SJSA1 (cell line): ENCODE measurements at places on chromosomes 1 and 21.

- H3K27me3 ChIP-seq = no peaks in the 10 kb centered on the region
- H3K4me1 ChIP-seq = no peaks in the 10 kb centered on the region
- no peak overlapping the region for H3K27ac ChIP-seq
Observed at GRCh38 chr1:168371477-168371876, 90.8 kb downstream of the TBX19 start.

- H3K27ac ChIP-seq = no peak overlapping the region
- H3K27me3 ChIP-seq = no peaks in the 10 kb centered on the region
- no peak for DNase-seq
- no peaks in the 10 kb centered on the region for H3K4me1 ChIP-seq
- H3K4me3 ChIP-seq = no peak overlapping the region
Observed at GRCh38 chr21:37119421-37120218, 46.6 kb downstream of the TTC3 start.

DNA sequence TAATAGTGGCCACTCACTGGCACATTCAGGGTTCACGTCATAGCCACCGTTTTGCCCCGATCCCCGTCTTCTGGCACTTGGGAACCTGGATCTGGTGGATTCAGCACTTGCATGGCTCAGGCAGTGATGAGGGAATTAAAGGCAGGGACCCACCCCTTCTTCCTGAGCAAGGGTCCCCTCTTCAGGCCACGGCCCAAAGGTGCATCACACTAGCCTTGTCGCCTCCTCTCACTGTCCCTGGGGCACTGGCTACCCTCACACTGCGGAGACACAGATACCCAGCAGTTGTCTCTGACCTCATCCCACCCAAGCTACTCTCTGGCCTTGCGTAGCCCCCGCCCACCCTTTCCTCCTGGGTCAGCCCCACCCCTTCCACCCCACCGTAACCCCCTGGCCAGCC, 19.9 kb upstream of the LDLRAP1 start:
- H3K27ac ChIP-seq = no peak overlapping the region
- H3K27me3 ChIP-seq = no peaks in the 10 kb centered on the region
- no peak overlapping the region for H3K4me3 ChIP-seq
- no peak for DNase-seq

GRCh38 chr1:176517484-176517883, 54.5 kb downstream of the PAPPA2 start:
- H3K4me3 ChIP-seq = no peak overlapping the region
- no peak for DNase-seq
- H3K27me3 ChIP-seq = no peaks in the 10 kb centered on the region
- no peak overlapping the region for H3K27ac ChIP-seq
- peaks cover 5% of the 10 kb centered on the region for H3K4me1 ChIP-seq

DNA sequence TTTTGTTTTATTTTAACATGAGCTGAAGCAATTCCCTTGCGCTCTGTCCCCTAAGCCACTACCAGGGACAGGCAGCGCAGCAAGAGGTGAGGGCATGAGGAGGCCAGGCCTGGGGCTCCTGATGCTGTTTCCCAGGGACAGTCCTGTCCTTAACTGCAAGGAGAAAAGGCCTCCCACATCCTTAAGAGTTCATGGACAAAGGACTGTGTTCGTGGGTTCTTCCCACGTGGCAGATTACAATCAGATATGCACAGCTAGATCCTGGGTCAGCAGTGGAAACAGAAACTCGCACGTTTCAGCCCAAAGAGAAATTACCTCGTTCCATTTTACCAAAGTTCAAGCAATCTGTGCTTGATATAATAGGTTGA, 85.8 kb downstream of the MIS18A start:
- no peak overlapping the region for H3K27ac ChIP-seq
- DNase-seq = no peak
- H3K36me3 ChIP-seq = no peaks in the 10 kb centered on the region
- H3K4me3 ChIP-seq = no peak overlapping the region
- no peaks in the 10 kb centered on the region for H3K4me1 ChIP-seq

DNA sequence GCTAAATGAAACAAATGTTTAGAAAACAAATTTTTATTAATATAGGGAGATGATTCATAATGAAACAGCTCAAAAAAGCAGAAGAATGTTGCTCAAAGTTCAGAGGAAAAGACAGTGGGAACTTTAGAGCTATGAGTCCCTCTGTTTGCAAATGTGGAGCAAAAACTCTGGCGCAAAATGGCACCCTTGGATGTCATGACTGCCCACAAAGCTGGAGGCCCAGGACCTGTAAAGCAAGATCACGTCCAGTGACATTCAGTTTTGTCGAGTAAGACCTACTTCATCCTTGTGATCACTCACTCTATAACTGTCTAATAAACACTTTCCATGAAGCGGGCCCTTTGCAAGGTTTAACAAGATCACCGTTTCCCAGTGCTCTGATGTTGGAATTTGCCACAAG, 9.1 kb upstream of the EXO1 start:
- no peaks in the 10 kb centered on the region for H3K36me3 ChIP-seq
- no peak overlapping the region for H3K4me3 ChIP-seq
- no peak for DNase-seq
- no peaks in the 10 kb centered on the region for H3K27me3 ChIP-seq
- H3K27ac ChIP-seq = no peak overlapping the region

- peaks cover 41% of the 10 kb centered on the region for H3K4me1 ChIP-seq
- peak overlapping the region; percentile 91; the same call in 1 of the 2 replicates for H3K27ac ChIP-seq
- DNase-seq = no peak
- H3K4me3 ChIP-seq = no peak overlapping the region
- H3K27me3 ChIP-seq = no peaks in the 10 kb centered on the region
Observed at GRCh38 chr1:28159243-28159642, 17.2 kb downstream of the PTAFR start.

DNA sequence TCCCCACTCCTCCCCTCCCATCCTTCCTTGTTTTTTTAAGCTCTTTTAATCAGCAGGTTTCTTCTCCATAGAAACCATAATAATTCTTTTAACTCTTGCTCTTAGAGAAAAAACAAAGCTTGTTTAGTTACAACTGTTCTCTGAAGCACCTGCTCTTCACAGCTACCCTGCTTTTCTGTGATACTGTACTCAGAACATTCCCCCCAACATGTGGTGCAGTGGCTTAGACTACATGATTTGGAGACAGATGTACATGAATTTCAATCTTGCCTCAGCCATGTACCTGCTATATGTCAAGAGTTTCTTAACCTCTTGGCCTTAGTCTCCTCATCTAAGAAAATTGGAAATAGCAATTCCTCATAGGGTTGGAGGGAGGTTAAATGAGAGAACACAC, 33.5 kb downstream of the LAMC2 start:
- H3K27me3 ChIP-seq = no peaks in the 10 kb centered on the region
- H3K27ac ChIP-seq = no peak overlapping the region
- H3K4me3 ChIP-seq = no peak overlapping the region
- DNase-seq = no peak
- H3K4me1 ChIP-seq = no peaks in the 10 kb centered on the region

- no peaks in the 10 kb centered on the region for H3K4me1 ChIP-seq
- no peak overlapping the region for H3K4me3 ChIP-seq
- H3K36me3 ChIP-seq = peaks cover 30% of the 10 kb centered on the region
- H3K27ac ChIP-seq = no peak overlapping the region
Observed at GRCh38 chr1:53031732-53032131, 30.3 kb upstream of the PODN start.

- DNase-seq = no peak
- peaks cover 25% of the 10 kb centered on the region for H3K4me1 ChIP-seq
- peaks cover 16% of the 10 kb centered on the region for H3K36me3 ChIP-seq
- H3K27me3 ChIP-seq = no peaks in the 10 kb centered on the region
Observed at GRCh38 chr1:24957016-24957807, 27.1 kb upstream of the RUNX3 start.

DNA sequence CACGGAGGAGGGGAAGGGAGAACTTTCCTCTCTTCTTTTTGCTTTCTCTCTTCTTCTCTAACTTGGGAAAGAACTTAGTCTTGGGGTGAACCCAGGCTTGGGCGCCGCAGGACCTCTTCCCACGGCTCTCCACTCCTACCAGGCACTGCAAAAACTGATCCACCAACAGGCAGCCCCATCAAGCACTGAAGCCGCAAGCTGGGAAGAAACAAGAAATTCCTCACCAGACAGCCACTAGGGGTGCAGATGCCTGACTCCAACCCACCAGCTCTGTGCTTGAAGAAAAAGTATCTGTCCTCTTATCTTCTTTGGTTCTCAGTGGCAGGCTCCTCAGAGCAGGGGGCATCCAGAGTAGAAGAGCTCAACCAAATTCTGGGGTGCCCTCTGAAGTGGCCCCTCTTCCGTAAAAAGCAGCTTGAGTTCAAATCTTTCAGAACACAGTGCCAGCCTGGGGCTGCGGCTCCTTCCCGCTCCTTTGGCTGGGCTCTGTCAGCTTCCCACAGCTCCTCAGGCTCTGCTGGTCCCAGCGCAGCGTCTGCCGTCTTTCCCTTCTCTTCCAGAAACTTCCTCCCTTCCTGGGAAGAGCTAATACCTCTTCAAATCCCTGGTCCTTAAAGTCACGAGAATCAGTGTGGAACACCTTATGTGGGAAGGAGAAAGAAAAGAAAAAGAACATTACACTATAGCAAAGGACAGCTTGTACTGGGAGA, 2.4 kb downstream of the SLC41A1 start:
- H3K27me3 ChIP-seq = no peaks in the 10 kb centered on the region
- DNase-seq = no peak
- peaks cover 37% of the 10 kb centered on the region for H3K36me3 ChIP-seq

DNA sequence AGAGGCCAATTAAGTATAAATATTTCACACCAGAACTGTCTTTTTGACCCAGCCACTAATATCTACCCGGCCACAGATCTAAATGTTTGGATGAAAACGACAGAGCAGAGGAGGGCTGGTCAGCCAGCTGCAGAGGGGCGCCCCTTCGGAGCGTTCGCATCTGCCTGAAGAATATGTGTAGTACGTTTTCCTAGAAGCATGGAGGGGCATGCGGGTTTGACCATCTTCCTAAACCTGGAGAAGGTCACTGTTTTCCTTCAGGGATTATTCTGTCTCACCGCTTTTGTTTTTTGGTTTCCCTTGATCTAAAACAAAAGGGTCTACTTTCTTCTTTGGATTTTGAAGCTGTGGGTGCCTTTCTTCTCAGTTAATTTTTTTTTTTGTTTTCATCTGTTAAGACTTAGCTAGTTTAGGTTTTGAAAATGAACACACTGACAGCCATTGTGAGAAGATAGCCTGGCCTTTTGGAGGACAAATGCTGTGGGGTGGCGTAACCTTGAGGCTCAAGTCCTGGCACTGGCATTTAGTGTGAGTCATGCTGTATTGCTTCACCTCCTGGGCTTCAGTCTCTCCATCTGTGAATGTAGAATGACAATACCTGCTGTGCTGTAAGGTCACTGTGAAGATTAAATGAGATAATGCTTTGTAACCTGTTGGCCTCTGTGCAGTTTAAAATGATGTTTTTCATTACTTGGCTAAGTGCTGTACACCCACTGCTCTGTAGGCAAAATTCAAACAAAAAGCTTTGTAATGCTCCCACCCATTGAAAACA, 74.1 kb upstream of the IRF2BP2 start:
- H3K36me3 ChIP-seq = no peaks in the 10 kb centered on the region
- DNase-seq = no peak
- no peak overlapping the region for H3K4me3 ChIP-seq
- H3K27ac ChIP-seq = no peak overlapping the region
- no peaks in the 10 kb centered on the region for H3K27me3 ChIP-seq

DNA sequence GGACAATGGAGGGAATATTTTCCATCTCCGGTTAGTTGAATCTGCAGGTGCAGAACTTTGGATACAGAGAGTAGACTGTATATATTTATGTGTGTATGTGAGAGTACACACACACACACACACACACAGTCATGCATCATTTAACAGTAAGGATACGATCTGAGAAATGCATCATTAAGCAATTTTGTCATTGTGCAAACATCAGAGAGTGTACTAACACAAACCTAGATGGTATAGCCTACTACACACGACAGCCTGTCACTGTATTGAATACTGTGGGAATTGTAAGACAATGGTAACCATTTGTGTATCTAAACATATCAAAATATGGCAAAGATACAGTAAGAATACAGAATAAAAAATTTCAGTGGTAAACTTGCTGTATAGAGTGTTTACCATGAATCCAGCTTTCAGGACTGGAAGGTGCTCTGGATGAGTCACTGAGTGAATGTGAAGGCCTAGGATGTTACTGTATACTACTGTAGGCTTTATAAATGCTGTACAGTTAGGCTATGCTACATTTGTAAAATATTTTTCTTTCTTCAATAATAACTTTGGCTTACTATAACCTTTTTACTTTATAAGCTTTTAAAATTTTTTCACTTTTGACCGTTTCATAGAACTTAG, 138.5 kb downstream of the ZZZ3 start:
- no peak for DNase-seq
- no peak overlapping the region for H3K27ac ChIP-seq
- no peaks in the 10 kb centered on the region for H3K27me3 ChIP-seq
- peaks cover 39% of the 10 kb centered on the region for H3K4me1 ChIP-seq
- H3K4me3 ChIP-seq = no peak overlapping the region
- H3K36me3 ChIP-seq = no peaks in the 10 kb centered on the region

- H3K4me3 ChIP-seq = no peak overlapping the region
- no peak overlapping the region for H3K27ac ChIP-seq
- DNase-seq = no peak
Observed at GRCh38 chr1:162717548-162718184, 72.8 kb upstream of the HSD17B7 start.

DNA sequence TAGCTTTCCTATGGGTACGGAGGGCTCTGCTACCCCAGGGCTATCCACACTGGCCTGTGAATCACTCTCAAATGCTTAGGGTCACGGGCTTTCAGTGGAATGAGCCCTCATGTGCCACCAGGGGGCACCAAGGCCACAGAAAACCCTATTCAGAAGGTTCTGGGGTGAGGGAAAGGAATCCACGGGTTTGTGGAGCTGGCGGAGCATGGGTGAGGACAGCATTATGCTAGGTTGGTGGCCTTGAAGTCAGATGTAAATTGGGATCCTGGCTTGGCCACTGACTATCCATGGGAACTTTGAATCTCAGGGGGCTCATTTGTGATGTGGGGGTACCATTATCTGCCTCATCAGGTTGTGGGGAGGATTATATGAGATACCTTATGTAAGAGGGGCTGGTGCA, 5.1 kb upstream of the LAMTOR5 start:
- H3K27me3 ChIP-seq = no peaks in the 10 kb centered on the region; the same call in 1 of the 2 replicates
- no peaks in the 10 kb centered on the region for H3K36me3 ChIP-seq
- H3K27ac ChIP-seq = no peak overlapping the region
- no peak overlapping the region for H3K4me3 ChIP-seq

GRCh38 chr1:71908871-71909390, 373.4 kb downstream of the NEGR1 start:
- no peak overlapping the region for H3K4me3 ChIP-seq
- H3K4me1 ChIP-seq = no peaks in the 10 kb centered on the region
- DNase-seq = no peak
- no peak overlapping the region for H3K27ac ChIP-seq
- H3K36me3 ChIP-seq = no peaks in the 10 kb centered on the region

DNA sequence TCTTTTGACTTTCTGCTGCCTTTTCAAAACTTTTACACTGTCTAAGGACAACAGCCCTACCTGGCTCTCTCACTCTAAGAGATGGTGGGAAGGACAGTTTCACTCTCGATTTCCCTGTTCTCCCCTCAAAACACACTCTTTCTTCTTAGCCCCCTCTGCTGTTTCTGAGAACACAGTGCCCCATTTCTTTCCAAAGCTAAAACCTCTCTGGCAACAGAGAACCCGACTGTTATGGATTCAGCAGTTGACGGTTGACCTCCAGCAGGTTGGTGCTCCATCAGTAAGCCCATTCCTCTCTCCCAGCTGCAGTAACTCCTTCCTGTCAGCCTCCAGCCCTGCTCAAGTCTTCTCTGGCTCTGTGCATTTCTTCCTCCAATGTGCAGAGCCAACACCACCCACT, 88.2 kb upstream of the ABCD3 start:
- H3K4me1 ChIP-seq = peaks cover 65% of the 10 kb centered on the region
- no peaks in the 10 kb centered on the region for H3K36me3 ChIP-seq
- no peak overlapping the region for H3K4me3 ChIP-seq
- H3K27ac ChIP-seq = no peak overlapping the region

- H3K4me1 ChIP-seq = peaks cover 95% of the 10 kb centered on the region
- H3K36me3 ChIP-seq = peaks cover 29% of the 10 kb centered on the region
- DNase-seq = peak; percentile 55
- H3K27me3 ChIP-seq = no peaks in the 10 kb centered on the region
Observed at GRCh38 chr1:13597166-13597565, 13.5 kb downstream of the PDPN start.
